CD4-positive, alpha-beta T cell treated with Interleukin-12 subunit alpha and Interleukin-12 subunit beta, for 1 hour (primary cell): ENCODE measurements at places on chromosomes 11 and 22.

DNA sequence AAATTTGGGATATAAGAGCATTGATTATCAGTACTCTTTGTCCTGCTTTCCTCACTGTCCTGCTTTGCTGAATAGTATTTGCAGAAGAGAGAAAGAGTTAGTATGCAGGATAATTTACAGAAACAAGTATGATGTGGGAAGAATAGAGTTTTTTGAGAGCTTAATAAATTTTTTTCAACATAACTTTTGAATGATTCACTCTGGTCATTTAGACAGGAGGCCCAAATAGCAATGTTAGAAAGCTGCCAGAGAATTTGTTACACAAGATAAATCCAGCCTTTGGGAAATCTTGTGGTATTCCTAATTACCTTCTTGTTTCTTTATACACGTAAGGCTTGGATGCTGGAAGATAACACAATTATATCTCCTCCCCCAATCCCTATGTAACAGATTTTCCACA, 484.6 kb downstream of the CNTN5 start:
- DNase-seq, result no peak

- DNase-seq, result no peak
Measured at GRCh38 chr22:44445307-44445680, 52.7 kb downstream of the RTL6 start.

DNA sequence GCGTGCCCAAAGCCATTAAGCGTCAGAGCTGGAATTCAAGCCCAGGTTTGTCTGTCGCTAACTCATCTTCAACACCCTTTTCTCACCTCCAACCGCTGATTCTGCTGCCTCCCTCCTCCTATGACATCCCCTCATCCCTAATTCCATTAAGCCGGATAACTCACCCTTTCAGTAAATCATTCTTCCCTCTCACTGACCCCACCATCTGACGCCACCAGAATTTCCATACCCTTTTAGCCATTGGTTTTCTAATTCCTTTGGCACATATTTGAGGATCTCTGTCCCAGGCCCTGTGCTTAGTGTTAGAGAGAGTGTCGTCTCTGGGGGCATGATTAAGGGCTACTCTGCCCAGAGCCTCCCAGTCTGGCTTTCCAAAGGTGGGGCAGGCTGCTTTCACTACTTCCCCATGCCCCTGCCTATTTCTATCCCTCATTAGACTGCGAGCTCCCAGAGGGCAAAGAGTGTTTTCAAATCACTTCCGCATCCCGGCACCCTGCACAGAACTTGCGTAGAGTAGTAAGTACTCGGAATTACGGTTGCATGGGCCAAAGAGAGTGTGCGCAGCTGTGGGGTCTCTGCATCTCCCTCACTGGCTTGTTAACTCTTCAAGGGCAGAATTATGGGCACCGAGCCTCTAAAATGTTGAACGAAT, 3.9 kb downstream of the KLHL35 start:
- no peak for DNase-seq

GRCh38 chr22:35328472-35328885, 28.8 kb downstream of the TOM1 start:
- DNase-seq, result no peak

DNA sequence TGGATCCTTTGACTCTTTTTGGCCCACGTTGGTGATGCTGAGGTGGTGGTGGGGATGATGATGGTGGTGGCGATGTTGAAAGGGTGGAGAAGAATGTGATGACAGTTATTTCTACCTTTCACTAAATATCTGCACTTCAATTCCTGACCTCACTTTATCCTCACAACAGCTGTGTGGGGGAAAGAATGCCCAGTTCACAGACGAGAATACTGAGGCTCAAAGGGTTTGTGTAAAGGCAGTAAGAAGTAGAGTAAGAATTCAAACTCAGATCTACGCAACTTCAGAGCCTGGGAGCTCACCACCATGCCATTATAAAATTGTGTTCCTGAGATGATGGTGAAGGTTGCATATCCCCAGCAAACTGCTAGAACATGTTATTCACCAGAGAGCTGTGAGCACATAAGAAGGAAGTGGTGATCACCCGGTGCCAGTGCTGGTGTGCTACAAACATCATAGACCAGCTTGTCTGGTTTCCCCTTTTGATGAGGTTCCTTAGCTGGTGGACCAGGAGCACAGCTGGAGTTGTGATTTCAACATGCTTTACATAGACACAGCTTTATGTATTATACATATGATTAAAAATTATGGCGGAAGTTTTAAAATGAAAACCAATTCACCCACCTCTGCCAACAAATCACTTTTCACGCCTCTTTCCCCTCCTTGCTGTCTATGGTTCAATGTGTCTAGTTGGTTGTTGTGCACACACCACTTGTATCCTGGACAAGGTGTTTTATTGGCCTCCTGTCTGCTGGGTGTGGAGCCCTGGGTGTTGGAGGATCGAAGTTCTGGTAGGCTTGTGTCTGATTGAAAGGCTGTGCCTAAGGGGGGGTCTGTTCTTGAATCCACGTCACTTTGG, 6.2 kb downstream of the ST14 start:
- DNase-seq, result no peak

GRCh38 chr11:70432580-70432979, 34.3 kb downstream of the CTTN start:
- no peak for DNase-seq

DNA sequence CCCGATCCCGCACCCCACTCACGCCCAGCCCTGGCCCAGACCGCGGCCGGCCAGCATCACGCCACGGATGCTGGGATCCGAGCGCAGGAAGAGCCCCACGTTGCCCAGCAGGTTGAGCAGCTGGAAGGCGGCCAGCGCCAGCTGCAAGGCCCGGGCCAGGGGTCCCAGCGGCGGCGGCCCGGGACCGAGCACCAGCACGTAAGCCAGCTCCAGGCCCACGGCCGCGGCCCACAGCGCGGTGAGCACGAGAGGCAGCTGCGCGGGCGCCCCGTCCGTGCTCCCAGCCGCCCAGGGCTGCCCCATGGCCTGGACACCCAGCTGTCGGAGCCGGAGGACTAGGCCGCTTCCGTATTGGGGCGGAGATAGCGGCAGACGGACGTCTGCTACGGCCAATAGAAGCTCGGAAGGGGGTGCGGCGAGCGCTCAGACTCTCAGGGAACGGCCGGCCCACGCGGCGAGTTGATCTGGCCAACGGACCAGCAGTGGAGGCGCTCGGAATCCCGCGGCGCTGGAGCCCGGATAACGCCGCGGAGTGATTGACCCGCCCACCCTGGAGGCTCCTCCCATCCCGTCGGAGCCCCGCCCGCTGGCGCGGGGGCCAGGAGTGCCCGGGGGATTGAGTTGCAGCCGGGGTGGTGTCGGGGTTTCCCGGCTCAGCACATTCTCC, at the start of gene ZDHHC24:
Gene ZDHHC24 (minus strand): TSS at position 348 of the 667 bp plus-strand sequence. CDS start 45 bp downstream, at position 303.
- peak; percentile 91 for DNase-seq

DNA sequence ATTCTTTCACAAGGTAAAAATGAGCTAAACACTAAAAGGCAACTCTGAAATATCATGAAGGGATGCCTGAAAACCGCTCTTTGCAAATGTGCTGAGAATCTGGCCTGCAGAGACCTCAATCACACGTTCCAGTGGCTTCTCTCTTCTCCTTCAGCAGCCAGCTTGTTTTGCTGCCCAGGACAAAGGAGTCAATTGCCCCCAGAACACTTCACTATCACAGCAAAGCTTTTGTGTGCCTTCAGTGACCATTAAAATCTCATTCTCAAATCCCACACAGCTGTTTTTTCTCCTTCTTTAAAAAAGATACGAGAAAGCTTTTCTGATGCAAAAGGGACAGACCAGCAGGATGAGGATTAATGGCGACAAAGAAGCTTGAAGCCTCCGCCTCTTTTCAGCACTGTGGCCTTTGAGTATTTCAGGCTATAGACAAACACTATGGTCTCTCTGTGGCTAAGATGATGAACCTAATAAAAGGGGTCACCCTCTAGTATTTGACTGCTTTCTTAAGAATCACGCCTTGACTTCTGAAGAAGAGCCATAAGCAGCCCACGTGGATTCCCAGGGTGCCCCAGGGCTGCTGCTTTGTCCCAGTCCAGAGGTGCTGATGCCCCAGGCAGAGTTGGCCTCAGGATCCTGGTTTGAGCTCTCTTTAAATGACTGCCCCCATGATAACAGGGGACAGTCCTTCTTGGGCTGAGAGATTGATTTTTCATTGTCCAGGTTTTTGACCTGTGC, 33.4 kb upstream of the NRIP3 start:
- no peak for DNase-seq

DNA sequence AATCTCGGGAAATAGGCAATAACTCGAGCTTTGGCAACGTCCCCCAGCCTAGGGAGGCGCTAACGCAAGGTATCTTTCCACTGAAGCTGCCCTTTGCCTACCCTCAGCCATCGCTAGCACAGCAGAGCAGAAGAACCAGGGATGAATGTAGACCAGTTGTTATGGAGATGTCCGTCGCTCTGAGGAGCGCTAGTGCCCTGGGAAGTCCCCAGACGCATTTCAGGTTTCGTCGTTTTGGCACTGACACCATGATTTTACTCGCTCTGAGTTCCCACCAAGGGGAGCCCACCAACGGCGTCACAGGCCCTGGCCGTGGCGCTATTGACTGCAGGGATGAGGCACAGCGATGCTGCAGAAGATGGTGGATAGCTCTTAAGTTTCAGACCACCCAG, 22.7 kb upstream of the BDNF start:
- no peak for DNase-seq

DNA sequence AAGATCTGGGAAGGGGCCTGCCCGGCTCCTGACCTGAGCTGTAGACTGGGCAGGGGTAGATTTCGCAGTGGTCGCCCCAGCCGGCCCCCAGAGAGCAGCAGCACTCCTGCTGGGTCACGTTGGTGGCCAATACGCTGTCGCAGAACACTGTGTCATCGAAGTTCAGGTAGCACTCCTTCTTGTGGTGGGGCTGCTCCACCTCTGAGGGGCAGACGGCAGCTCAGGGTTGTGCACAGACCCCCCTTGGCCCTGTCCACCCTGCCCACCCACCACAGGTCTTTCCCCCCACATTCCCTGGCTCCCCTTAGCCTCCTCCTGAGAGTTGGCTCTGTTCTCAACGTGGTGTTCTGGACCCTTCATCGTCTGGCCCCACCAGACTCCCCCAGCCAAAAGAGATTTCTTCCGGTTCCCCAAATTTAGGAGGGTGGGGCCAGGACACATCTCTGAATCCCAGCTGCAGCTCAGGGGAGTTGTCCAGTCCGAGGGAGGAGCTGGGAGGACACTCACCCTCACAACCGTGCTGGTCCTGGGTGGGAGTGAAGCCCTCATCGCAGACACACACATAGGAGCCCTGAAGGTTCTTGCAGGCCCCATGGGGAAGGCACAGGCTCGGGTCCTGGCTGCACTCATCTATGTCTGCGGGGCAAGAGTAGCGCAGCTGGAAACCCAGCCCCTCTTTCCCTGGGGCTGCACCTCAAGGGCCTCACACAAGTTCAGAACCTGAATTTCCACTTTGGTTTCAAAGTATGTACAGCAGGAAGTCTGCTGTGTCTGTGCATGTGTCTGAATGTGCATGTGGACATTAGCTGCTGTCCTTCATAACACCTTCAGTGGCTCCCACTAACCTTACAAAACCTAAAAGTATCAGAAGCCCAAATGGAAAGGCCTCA, 16.5 kb downstream of the SCYL1 start:
- no peak for DNase-seq

GRCh38 chr11:119545978-119546915, 123.3 kb upstream of the THY1 start:
- DNase-seq, result no peak

DNA sequence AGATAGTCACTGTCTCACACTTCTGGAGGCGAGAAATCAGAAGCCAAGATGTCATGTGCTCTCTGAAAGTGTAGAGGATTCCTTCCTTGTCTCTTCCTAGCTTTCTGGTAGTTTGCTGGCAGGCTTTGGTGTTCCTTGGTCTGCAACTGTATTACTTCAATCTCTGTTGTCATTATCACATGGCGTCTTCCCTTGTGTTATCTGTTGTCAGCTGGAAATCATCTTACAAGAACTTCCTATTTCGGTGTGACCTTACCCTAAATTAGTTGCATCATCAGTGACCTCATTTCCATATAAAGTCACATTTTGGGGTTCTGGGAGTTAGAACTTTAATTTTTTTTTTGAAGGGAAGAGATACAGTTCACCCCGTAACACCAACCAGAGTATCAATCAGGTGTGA, 3.3 kb upstream of the LIN7C start:
- DNase-seq, result no peak

- no peak for DNase-seq
Measured at GRCh38 chr22:37218399-37218770, 6.1 kb upstream of the SSTR3 start.

DNA sequence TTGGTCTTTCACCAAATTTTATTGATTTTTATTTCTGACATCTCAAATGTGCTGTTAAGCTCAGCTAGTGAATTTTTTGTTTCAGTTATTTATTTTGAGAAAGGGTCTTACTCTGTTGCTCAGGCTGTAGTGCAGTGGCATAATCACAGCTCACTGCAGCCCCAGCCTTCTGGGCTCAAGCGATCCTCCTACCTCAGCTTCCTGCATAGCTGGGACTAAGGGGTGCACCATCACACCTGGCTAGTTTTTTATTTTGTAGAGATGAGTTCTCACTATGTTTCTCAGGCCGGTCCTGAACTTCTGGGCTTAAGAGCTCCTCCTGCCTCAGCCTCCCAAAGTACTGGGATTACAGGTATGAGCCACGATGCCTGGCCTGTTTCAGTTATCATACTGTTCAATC, 282.0 kb downstream of the SBF2 start:
- no peak for DNase-seq

GRCh38 chr22:43817402-43817801, 5.3 kb upstream of the EFCAB6 start:
- DNase-seq, result no peak

DNA sequence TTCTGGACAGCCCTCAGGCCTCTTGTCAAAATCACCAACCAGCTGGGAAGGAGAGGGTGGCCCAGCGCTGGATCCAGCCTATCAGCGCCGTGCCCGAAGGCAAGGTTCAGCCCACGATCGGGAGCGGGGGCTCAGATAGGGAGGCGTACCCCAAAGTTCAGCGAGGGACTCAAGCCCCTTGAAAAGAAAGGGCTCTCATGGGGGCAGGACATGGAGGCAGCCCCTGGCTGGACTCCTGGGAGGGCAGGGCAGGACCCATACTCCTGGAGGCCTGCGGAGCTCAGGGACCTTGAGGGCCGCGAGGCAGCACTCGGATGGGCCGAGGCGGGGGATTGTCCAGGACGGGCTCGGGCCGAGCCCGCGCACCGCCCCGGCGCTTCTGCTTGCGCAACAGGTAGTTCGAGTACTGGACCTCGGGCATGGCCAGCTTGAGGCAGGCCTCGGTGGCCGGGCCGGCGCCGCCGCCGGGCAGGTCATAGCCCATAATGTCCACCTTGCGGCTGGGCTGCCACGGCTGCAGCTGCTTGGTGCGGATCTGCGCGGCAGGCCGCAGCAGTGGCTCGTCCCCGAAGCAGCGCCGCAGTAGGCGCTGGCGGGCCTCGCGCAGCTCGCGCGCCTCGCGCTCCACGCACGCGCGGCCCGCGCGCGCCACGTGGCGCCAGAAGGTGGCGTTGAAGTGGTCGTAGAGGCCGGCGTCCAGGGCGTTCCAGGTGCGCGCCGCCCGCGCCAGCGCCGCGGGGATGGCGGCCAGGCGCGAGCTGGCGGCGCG, 6.5 kb downstream of the GAL3ST3 start:
- DNase-seq, result no peak
